Thoracic aorta (tissue), 2 donors: ENCODE measurements at places on chromosomes 7 and 10. TPM values are rescaled to one million over a fixed set of nuclear protein-coding genes. Genes with fewer than 3 reads are reported as not detected.
A peak's percentile ranks its signal among the peaks of the same experiment; 100 is the strongest.

The C10orf67 gene
- total RNA-seq, result not detected

The CYP26C1 gene
- 0.35 TPM for total RNA-seq

The BICC1 gene
- 20.4 TPM for total RNA-seq

The HECW1 gene
- 0.28 TPM for total RNA-seq

DNA sequence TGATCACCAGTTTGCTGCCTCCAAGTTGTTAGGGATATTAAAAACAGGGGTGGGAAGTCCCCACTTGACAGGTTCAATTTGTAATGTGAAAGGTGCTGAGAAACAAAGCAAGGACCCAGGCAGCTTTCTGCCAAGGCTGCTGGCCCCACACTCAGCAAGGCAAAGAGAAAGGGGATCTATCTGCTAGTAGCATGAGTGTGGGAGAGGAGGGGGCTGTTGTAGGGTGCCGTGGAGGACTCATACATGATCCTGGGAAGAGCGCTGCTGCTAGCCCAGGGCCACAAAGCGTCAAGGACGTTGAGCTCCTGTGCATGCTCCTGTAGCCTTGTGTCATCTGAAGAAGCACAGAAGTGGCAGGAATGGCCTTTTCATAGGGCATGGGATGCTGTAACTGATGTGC is 96.5 kb upstream of the INSYN2A start:
- H3K36me3 ChIP-seq, result no peaks in the 10 kb centered on the region
- H3K4me3 ChIP-seq, result no peak overlapping the region
- no peak overlapping the region for H3K27ac ChIP-seq
- no peak for DNase-seq
- no peaks in the 10 kb centered on the region for H3K27me3 ChIP-seq

DNA sequence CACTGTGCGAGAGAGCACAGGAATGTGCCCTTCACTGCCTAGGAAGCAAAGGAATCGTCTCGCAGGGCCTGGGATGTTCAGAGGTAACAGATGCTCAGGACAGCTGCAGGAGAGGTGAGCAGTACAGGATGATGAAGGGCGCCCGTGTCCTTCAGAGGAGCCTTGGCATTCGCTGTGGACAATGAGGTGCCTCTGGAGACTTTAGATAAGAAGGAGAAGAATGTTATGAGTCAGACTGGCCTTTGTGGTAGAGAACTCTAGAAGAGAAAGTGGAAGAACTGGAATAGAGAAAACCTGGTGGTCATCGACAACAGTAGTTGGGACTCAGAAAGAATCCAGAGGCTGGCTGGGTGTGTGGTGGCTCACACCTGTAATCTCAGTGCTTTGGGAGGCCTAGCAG is 64.4 kb upstream of the LEP start:
- H3K27ac ChIP-seq, result no peak overlapping the region
- H3K4me1 ChIP-seq, result no peaks in the 10 kb centered on the region
- H3K27me3 ChIP-seq, result no peaks in the 10 kb centered on the region
- H3K4me3 ChIP-seq, result no peak overlapping the region

- H3K27me3 ChIP-seq, result no peaks in the 10 kb centered on the region
- H3K36me3 ChIP-seq, result no peaks in the 10 kb centered on the region
- no peaks in the 10 kb centered on the region for H3K4me1 ChIP-seq
- no peak overlapping the region for H3K27ac ChIP-seq
These were observed 3.9 kb downstream of the MYL10 start for GRCh38 chr7:101625031-101625791.

GRCh38 chr10:4067931-4068561 is 283.0 kb upstream of the KLF6 start:
- peak overlapping the region; percentile 55 for H3K27ac ChIP-seq
- peaks cover 48% of the 10 kb centered on the region for H3K4me1 ChIP-seq
- H3K36me3 ChIP-seq, result no peaks in the 10 kb centered on the region
- DNase-seq, result no peak
- no peak overlapping the region for H3K4me3 ChIP-seq

- no peaks in the 10 kb centered on the region for H3K27me3 ChIP-seq
- H3K4me1 ChIP-seq, result peaks cover 47% of the 10 kb centered on the region
- H3K4me3 ChIP-seq, result no peak overlapping the region
These were observed 117.3 kb upstream of the INHBA start for GRCh38 chr7:41820111-41820671.

- no peaks in the 10 kb centered on the region for H3K27me3 ChIP-seq
- peaks cover 3% of the 10 kb centered on the region for H3K36me3 ChIP-seq
- H3K4me3 ChIP-seq, result no peak overlapping the region
- peak overlapping the region; percentile 39 for H3K27ac ChIP-seq
These were observed 25.9 kb downstream of the RGS10 start for GRCh38 chr10:119516381-119517234.

The RPEL1 gene
- not detected for total RNA-seq

The OPN1SW gene
- not detected for total RNA-seq

The NRCAM gene
- total RNA-seq, result 3.3 TPM

DNA sequence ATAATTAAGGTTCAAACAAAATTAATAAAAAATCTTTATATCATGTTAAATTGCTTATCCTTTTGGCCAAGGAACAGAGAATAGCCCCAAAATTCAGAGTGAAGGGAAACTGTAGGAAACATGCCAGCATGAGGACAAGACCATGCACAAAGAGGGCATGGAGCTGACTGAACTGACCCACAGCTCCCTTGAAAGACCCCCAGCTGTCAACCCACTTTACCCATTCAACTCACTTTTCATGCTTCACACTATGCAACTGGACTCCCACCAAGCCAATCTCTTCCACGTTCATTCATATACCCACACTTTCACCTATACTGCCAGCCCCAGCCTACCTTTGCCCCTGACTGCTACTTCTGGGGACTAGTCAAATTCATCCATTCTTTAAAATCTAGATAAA is 10.2 kb downstream of the FBXW4 start:
- no peak for DNase-seq
- no peak overlapping the region for H3K27ac ChIP-seq
- peaks cover 41% of the 10 kb centered on the region for H3K4me1 ChIP-seq

DNA sequence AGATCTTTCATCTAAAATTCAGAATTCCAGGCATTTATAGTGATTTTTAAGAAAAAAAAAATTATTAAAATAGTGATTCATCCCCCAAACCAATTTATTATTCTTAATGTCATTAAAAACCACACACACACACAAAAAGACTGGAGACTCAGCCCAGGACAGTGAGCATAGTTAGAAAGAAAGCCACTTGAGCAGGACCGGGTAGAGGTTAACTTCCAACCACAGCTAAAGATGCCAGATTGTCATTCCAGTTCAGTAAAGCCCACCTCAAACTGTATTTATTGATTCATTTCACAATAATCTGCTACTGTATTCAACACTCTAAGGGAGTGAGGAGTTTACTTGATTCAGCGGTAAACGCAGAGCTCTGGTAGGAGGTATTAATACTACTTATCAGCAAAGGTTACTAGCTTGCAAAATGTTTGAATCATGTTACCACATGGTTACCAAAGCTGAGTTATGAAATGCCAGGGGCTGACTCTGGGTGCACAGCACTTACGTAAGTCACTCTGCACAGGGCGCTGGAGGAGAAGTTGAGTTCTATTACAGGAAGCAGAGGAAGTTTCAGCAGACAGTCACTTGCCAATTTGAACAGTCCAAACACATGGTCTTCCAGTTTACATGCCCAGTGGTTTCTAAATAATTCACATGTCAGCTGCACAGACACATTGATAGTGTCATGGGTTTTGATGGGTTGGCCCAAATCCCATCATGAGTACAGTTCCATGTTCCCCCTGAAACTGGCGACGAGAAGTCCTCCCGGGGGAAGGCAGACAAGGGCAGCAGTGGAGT is 64.6 kb downstream of the KLF6 start:
- no peaks in the 10 kb centered on the region for H3K4me1 ChIP-seq
- H3K4me3 ChIP-seq, result no peak overlapping the region
- peak; percentile 25 for DNase-seq
- H3K27me3 ChIP-seq, result no peaks in the 10 kb centered on the region

The IRF5 gene
- 25.0 TPM for total RNA-seq

GRCh38 chr10:63586043-63586442 is 64.8 kb downstream of the REEP3 start:
- H3K4me3 ChIP-seq, result no peak overlapping the region
- H3K27me3 ChIP-seq, result no peaks in the 10 kb centered on the region
- H3K27ac ChIP-seq, result no peak overlapping the region
- no peaks in the 10 kb centered on the region for H3K36me3 ChIP-seq

GRCh38 chr7:38318803-38319416 is 45.5 kb upstream of the TARP start:
- H3K27ac ChIP-seq, result no peak overlapping the region
- H3K4me1 ChIP-seq, result no peaks in the 10 kb centered on the region
- DNase-seq, result no peak
- no peak overlapping the region for H3K4me3 ChIP-seq

GRCh38 chr7:131557652-131558385 is 1.4 kb upstream of the PODXL start:
- peaks cover 28% of the 10 kb centered on the region for H3K4me1 ChIP-seq
- no peak overlapping the region for H3K27ac ChIP-seq
- no peaks in the 10 kb centered on the region for H3K36me3 ChIP-seq
- peak overlapping the region; percentile 91 for H3K4me3 ChIP-seq

The PLXDC2 gene
- 105 TPM for total RNA-seq

The PCLO gene
- total RNA-seq, result 0.95 TPM

GRCh38 chr10:63758080-63758479 is 236.9 kb downstream of the REEP3 start:
- H3K27ac ChIP-seq, result no peak overlapping the region
- H3K4me1 ChIP-seq, result peaks cover 9% of the 10 kb centered on the region
- H3K27me3 ChIP-seq, result no peaks in the 10 kb centered on the region
- no peak for DNase-seq
- no peak overlapping the region for H3K4me3 ChIP-seq
- H3K36me3 ChIP-seq, result no peaks in the 10 kb centered on the region

GRCh38 chr10:121595806-121596688 is 2.2 kb downstream of the FGFR2 start:
- no peaks in the 10 kb centered on the region for H3K27me3 ChIP-seq
- H3K36me3 ChIP-seq, result no peaks in the 10 kb centered on the region
- DNase-seq, result no peak
- peak overlapping the region; percentile 73 for H3K4me3 ChIP-seq

The DKK1 gene
- total RNA-seq, result 0.78 TPM
